Activated CD4-positive, alpha-beta memory T cell treated with anti-CD3 and anti-CD28 coated beads for 36 hours (primary cell): ENCODE measurements at places on chromosomes 3 and 15. TPM values are rescaled to one million over a fixed set of nuclear protein-coding genes. Genes with fewer than 3 reads are reported as not detected.

GRCh38 chr3:94225148-94225865 is 162.4 kb downstream of the NSUN3 start:
- H3K4me3 ChIP-seq, result no peak overlapping the region
- peak; percentile 11 for DNase-seq
- no peaks in the 10 kb centered on the region for H3K4me1 ChIP-seq
- H3K27ac ChIP-seq, result no peak overlapping the region

- DNase-seq, result peak; percentile 55
- peaks cover 69% of the 10 kb centered on the region for H3K4me1 ChIP-seq
- no peaks in the 10 kb centered on the region for H3K27me3 ChIP-seq
- peaks cover 9% of the 10 kb centered on the region for H3K36me3 ChIP-seq
Measured at GRCh38 chr3:187799942-187800641, 54.8 kb upstream of the BCL6 start.

Gene CCDC191
- 3.5 TPM for total RNA-seq

- H3K4me1 ChIP-seq, result peaks cover 2% of the 10 kb centered on the region
- H3K4me3 ChIP-seq, result no peak overlapping the region
- no peak overlapping the region for H3K27ac ChIP-seq
- no peaks in the 10 kb centered on the region for H3K27me3 ChIP-seq
- DNase-seq, result no peak
Measured at GRCh38 chr3:53081318-53081717, 35.4 kb upstream of the SFMBT1 start.

Gene LSMEM2
- not detected for total RNA-seq

- DNase-seq, result no peak
- H3K36me3 ChIP-seq, result no peaks in the 10 kb centered on the region
- peaks cover 29% of the 10 kb centered on the region for H3K27me3 ChIP-seq
- H3K4me1 ChIP-seq, result no peaks in the 10 kb centered on the region
- H3K4me3 ChIP-seq, result no peak overlapping the region
- no peak overlapping the region for H3K27ac ChIP-seq
Measured at GRCh38 chr3:33152363-33153360, 38.8 kb downstream of the CRTAP start.

Gene SAMD7
- total RNA-seq, result not detected

DNA sequence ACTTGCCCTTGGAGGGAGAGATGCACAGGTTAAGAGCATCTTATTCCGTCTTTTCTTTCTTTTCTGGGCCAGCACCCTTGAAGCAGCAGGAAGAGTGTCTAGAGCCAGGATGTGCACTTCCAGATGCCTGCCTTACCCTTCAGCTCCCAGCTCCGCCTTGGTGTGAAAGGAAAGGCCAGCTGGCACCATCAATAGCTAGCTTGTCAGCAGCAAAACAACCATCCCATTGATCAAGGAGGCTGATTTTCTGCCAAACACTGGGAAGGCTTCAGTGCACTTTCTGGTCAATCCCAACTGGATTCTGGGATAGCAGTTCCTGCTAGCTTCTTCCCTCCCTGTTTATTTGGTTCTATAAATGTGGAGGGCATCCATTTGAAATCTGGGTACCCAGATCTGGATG is 110.9 kb upstream of the GALNT15 start:
- no peaks in the 10 kb centered on the region for H3K4me1 ChIP-seq
- H3K4me3 ChIP-seq, result no peak overlapping the region
- peaks cover 4% of the 10 kb centered on the region for H3K27me3 ChIP-seq
- no peak overlapping the region for H3K27ac ChIP-seq
- no peaks in the 10 kb centered on the region for H3K36me3 ChIP-seq

Gene ANKUB1
- total RNA-seq, result not detected

Gene AHSG
- total RNA-seq, result not detected

Gene LRRC49
- total RNA-seq, result 0.26 TPM

GRCh38 chr15:88954431-88955277 is 41.5 kb upstream of the MFGE8 start:
- H3K27me3 ChIP-seq, result peaks cover 5% of the 10 kb centered on the region
- H3K4me3 ChIP-seq, result no peak overlapping the region
- H3K36me3 ChIP-seq, result no peaks in the 10 kb centered on the region
- no peaks in the 10 kb centered on the region for H3K4me1 ChIP-seq
- H3K27ac ChIP-seq, result no peak overlapping the region
- DNase-seq, result no peak

DNA sequence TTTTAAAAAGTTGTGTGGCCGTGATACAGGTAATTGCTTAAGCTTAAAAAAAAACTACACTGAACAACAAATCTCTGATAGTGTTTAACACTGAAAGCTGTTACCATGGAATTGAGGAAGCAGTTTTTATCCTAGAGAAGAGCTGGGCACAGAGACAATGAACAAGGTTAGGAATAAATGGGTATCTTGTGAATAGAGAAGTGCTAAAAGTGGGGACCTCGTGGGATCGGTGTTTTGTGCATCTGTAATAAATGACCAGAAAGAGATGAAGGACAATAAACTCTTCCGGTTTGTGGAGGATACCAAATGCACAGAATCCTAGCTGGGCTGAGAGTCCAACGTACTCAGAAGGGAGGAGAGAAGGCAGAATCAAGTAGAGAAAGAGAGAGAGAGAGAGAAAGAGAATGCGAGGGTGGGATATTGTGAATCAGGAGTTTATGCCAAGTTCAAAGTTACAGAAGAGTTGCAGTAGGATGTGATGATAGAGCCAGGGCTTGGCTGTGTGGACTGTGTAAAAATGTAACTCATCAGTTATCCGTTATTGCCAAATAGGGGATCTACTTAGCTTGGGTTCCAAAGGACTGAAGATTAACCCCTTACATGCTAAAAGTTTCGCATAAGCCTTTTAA is 148.9 kb downstream of the IL20RB start:
- H3K36me3 ChIP-seq, result no peaks in the 10 kb centered on the region
- no peak overlapping the region for H3K4me3 ChIP-seq

Gene CSPG5
- 0.29 TPM for total RNA-seq

- no peak overlapping the region for H3K27ac ChIP-seq
- H3K27me3 ChIP-seq, result no peaks in the 10 kb centered on the region
- H3K36me3 ChIP-seq, result no peaks in the 10 kb centered on the region
- H3K4me3 ChIP-seq, result no peak overlapping the region
- DNase-seq, result no peak
- H3K4me1 ChIP-seq, result no peaks in the 10 kb centered on the region
Measured at GRCh38 chr3:81249540-81250029, 511.9 kb downstream of the GBE1 start.

Gene CCNB2
- 74.7 TPM for total RNA-seq

DNA sequence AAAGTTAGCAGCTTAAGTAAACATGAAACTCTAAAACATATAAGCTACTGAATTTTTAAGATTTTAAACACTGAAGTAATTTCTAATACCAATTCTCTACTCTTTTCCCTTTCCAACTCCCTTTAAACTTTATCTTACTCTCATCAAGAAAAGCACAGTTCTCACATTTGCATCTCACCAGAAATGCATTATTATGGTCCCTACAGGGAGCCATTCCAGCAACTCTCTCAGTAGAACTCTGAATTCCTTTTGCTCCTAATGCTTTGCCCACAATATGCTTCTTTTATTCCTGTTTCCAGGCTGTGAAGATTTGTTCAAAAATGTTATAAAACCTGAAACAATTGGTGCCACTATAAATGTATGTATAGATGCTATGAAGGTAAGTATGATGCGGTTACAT is 83.4 kb downstream of the TFDP2 start:
- H3K4me1 ChIP-seq, result no peaks in the 10 kb centered on the region
- no peak for DNase-seq
- no peak overlapping the region for H3K27ac ChIP-seq
- no peaks in the 10 kb centered on the region for H3K27me3 ChIP-seq
- no peaks in the 10 kb centered on the region for H3K36me3 ChIP-seq
- no peak overlapping the region for H3K4me3 ChIP-seq

Gene HEXA
- total RNA-seq, result 57.5 TPM

Gene KLF13
- total RNA-seq, result 145 TPM

Gene GMNC
- not detected for total RNA-seq

Gene SEMA3B
- 0.97 TPM for total RNA-seq

DNA sequence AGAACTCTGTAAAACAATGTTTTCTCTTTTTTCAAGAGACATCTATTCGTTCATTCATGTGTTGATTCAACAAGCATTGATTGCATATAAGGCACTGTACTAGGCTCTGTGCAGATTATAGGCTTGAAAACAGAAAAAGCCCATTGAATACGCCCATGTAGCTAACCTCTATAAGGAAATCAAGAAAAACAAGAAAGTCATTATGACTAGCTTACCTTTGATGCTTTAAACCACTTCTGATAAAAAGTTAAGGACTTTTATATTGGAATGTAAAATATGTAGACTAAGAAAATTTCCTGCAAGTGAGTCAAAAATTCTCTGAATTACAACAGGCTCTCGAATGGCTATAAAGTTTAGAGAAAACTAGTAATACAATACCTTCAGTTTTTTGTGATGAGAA is 92.5 kb downstream of the BDH1 start:
- H3K4me3 ChIP-seq, result no peak overlapping the region
- H3K27me3 ChIP-seq, result peaks cover 29% of the 10 kb centered on the region
- DNase-seq, result no peak
- no peak overlapping the region for H3K27ac ChIP-seq
- no peaks in the 10 kb centered on the region for H3K36me3 ChIP-seq

- no peak overlapping the region for H3K27ac ChIP-seq
- H3K4me1 ChIP-seq, result peaks cover 4% of the 10 kb centered on the region
- DNase-seq, result no peak
- no peak overlapping the region for H3K4me3 ChIP-seq
- H3K36me3 ChIP-seq, result no peaks in the 10 kb centered on the region
Measured at GRCh38 chr3:66211779-66212178, 9.0 kb upstream of the SLC25A26 start.

GRCh38 chr3:152559246-152559645 is 275.7 kb upstream of the P2RY1 start:
- H3K4me1 ChIP-seq, result peaks cover 8% of the 10 kb centered on the region
- H3K4me3 ChIP-seq, result no peak overlapping the region
- peaks cover 1% of the 10 kb centered on the region for H3K27me3 ChIP-seq
- no peak for DNase-seq

DNA sequence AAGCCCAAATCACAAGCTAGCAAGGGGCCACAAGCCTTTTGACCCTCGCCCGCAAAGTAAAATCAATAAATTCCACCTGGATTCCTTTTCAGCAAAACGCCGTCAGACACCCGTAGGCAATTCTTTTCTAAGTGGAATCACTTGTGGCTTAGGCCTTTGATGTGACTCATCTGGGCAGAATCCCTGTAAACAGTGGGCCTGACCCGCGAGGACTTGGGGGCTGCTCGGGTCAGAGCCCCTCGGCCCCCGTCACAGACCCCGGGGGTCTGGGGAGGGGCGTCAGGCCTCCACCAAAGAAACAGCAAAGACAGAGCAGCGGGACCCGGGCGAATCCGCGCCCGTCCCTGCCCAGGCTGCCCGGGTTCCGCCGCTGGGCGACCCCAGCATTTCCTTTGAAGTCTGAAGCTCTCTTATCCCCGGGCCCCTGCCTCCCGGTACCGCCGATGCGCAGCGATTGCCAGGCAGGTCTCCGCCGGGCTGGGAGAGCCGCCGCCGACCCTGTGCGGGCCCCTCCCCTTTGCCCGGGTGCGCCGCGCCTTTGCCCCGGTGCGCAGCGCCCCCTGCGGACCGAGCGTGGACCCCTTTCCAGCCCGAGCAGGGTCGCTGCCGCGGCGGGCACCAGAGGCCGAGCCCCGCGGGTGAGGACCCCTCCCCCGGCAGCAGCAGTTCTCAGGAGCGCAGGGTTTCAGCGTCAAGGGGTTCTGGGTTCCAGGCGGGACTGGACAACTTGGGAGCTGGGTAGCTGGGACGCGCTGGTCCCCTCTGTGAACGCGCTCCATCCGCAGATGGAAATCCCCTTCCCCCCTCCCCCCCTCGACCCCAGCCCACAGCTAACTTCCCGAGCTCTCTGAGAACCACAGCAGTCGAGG is 178.3 kb downstream of the UACA start:
- H3K27ac ChIP-seq, result no peak overlapping the region
- peak; percentile 57 for DNase-seq
- H3K27me3 ChIP-seq, result peaks cover 24% of the 10 kb centered on the region
- no peaks in the 10 kb centered on the region for H3K36me3 ChIP-seq
- H3K4me3 ChIP-seq, result no peak overlapping the region
- peaks cover 19% of the 10 kb centered on the region for H3K4me1 ChIP-seq

Gene RLBP1
- total RNA-seq, result not detected

- DNase-seq, result peak; percentile 73
- peaks cover 6% of the 10 kb centered on the region for H3K36me3 ChIP-seq
- no peaks in the 10 kb centered on the region for H3K27me3 ChIP-seq
- H3K27ac ChIP-seq, result peak overlapping the region; percentile 82
Measured at GRCh38 chr15:73982222-73982962, 9.7 kb downstream of the STOML1 start.

Gene TIMP4
- 0.50 TPM for total RNA-seq

Gene IL1RAP
- 14.8 TPM for total RNA-seq

Gene TMC3
- not detected for total RNA-seq

Gene GOLGA6L9
- total RNA-seq, result 1.8 TPM

DNA sequence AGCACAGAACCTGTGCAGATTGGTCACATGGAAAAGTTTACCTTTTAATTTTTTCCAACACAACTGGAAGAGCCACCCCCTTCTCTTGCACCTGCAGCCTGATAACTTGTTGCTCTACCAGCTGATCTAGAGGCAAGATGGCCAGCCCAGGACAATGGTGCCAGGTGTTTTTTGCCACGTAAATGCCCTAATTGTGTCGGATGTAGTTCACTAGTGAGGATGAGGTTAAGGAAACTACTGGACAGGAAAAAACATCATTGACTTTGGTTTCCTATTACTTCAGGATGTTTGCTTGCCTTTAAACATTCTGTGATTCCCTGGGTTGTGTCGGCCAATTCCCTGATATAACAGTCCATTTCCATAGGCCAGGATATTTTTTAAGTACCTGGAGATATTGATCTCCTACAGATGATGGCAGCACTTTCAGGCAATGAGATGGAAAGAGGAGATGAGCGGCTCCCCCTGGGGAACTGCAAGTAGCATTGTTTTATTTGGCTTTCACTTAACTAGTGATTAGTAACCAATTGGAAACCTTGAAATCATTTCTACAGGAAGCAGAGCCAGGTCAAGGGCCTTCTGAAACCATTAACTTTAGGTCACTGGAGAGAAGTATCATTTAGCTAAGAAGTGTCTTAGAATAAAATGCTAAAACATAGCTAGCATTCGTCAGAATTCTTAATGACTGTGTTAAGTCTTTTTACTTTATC is 72.5 kb downstream of the OSBPL10 start:
- no peaks in the 10 kb centered on the region for H3K27me3 ChIP-seq
- no peaks in the 10 kb centered on the region for H3K36me3 ChIP-seq
- no peak overlapping the region for H3K4me3 ChIP-seq
- H3K4me1 ChIP-seq, result peaks cover 4% of the 10 kb centered on the region

Gene ACTRT3
- 0.76 TPM for total RNA-seq

DNA sequence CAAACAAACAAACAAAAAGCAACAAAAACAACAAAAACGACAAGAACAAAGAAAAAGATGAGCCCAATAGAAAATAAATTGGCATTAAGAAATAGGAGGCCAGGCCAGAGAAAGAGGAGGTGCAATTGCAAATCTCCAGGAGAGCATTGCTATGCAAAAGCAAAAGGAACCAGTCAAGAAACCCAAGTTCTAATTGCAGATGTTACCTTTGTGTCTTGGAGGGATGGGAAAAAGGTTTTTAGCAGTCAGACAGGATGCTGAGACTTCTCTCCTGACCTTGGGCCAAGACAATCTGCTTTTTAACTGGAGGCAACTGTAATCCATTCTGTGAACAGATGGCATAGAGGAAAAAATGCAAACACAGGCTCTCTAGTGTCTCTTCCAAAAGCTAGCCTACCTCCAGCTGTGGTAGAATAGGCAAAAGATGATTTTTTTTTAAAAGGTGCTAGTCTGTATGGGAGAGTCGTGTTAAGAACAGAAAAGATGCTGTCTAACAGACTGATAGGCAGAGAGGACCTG is 56.4 kb downstream of the LSAMP start:
- no peak overlapping the region for H3K4me3 ChIP-seq
- H3K36me3 ChIP-seq, result no peaks in the 10 kb centered on the region
- H3K27me3 ChIP-seq, result no peaks in the 10 kb centered on the region
- no peak for DNase-seq
- H3K4me1 ChIP-seq, result no peaks in the 10 kb centered on the region
